Vagina (tissue), 2 donors: ENCODE measurements at places on chromosomes 16 and 17. TPM values are rescaled to one million over a fixed set of nuclear protein-coding genes. Genes with fewer than 3 reads are reported as not detected.
A peak's percentile ranks its signal among the peaks of the same experiment; 100 is the strongest.

- no peak overlapping the region for H3K4me3 ChIP-seq
- no peaks in the 10 kb centered on the region for H3K27me3 ChIP-seq
- no peak overlapping the region for H3K27ac ChIP-seq
- H3K4me1 ChIP-seq = no peaks in the 10 kb centered on the region
These were observed 789.4 kb upstream of the KIF2B start for GRCh38 chr17:53033297-53033696.

- H3K27me3 ChIP-seq = no peaks in the 10 kb centered on the region
- H3K4me1 ChIP-seq = no peaks in the 10 kb centered on the region
- no peak overlapping the region for H3K4me3 ChIP-seq
- H3K36me3 ChIP-seq = no peaks in the 10 kb centered on the region
- no peak overlapping the region for H3K27ac ChIP-seq
These were observed 132.6 kb upstream of the NOL11 start for GRCh38 chr17:67585077-67585602.

CLEC18B gene
- 6.4 TPM for total RNA-seq

PERCC1 gene
- total RNA-seq = not detected

HS3ST3B1 gene
- 5.9 TPM for total RNA-seq

- no peak overlapping the region for H3K4me3 ChIP-seq
- DNase-seq = no peak
- H3K27ac ChIP-seq = peak overlapping the region; percentile 39
- no peaks in the 10 kb centered on the region for H3K27me3 ChIP-seq
- H3K4me1 ChIP-seq = peaks cover 4% of the 10 kb centered on the region
These were observed 11.2 kb upstream of the CEP20 start for GRCh38 chr16:15899538-15900100.

UTS2R gene
- total RNA-seq = not detected

- H3K4me1 ChIP-seq = peaks cover 54% of the 10 kb centered on the region
- peak overlapping the region; percentile 68 for H3K4me3 ChIP-seq
- H3K27me3 ChIP-seq = no peaks in the 10 kb centered on the region
- H3K27ac ChIP-seq = peak overlapping the region; percentile 98
- no peak for DNase-seq
- no peaks in the 10 kb centered on the region for H3K36me3 ChIP-seq
These were observed 2.9 kb downstream of the HEXIM1 start for GRCh38 chr17:45150911-45151809.

DNA sequence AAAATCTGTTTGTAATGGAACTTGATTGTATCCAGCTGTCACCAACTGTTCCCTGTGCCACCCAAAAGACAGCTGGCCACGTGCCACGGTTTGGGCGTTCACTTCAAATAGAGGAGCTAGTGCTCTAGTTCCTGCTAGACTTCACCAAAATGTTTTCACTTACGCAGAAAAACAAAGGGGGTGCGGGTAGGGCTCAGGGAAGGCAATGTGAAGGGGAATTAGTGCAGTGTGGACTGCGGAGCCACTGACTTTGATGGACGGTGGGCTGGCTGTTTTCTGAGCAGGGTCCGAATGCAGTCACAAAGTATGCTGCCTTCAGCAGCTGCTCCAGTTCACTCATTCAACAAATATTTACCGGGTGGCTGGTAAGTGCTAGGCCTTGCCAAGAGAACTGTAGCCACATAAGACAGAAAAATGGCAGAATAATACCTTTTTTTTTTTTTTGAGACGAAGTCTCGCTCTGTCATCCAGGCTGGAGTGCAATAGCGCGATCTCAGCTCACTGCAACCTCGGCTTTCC is 7.6 kb upstream of the CYTH1 start:
- H3K27ac ChIP-seq = peak overlapping the region; percentile 59
- H3K4me3 ChIP-seq = no peak overlapping the region

- no peak overlapping the region for H3K4me3 ChIP-seq
- DNase-seq = no peak
- no peaks in the 10 kb centered on the region for H3K27me3 ChIP-seq
- H3K4me1 ChIP-seq = no peaks in the 10 kb centered on the region
- H3K27ac ChIP-seq = no peak overlapping the region
- H3K36me3 ChIP-seq = peaks cover 70% of the 10 kb centered on the region
These were observed 31.6 kb upstream of the SLC12A3 start for GRCh38 chr16:56833243-56833970.

GRCh38 chr16:47063011-47063724 is 80.6 kb downstream of the NETO2 start:
- no peaks in the 10 kb centered on the region for H3K27me3 ChIP-seq
- H3K4me3 ChIP-seq = no peak overlapping the region
- no peaks in the 10 kb centered on the region for H3K36me3 ChIP-seq
- H3K4me1 ChIP-seq = no peaks in the 10 kb centered on the region

AXIN2 gene
- total RNA-seq = 17.9 TPM

CDH15 gene
- total RNA-seq = not detected

GRCh38 chr16:47990676-47991075 is 165.1 kb downstream of the ABCC12 start:
- no peaks in the 10 kb centered on the region for H3K27me3 ChIP-seq
- no peak overlapping the region for H3K4me3 ChIP-seq
- peak; percentile 28 for DNase-seq
- H3K27ac ChIP-seq = no peak overlapping the region

DNA sequence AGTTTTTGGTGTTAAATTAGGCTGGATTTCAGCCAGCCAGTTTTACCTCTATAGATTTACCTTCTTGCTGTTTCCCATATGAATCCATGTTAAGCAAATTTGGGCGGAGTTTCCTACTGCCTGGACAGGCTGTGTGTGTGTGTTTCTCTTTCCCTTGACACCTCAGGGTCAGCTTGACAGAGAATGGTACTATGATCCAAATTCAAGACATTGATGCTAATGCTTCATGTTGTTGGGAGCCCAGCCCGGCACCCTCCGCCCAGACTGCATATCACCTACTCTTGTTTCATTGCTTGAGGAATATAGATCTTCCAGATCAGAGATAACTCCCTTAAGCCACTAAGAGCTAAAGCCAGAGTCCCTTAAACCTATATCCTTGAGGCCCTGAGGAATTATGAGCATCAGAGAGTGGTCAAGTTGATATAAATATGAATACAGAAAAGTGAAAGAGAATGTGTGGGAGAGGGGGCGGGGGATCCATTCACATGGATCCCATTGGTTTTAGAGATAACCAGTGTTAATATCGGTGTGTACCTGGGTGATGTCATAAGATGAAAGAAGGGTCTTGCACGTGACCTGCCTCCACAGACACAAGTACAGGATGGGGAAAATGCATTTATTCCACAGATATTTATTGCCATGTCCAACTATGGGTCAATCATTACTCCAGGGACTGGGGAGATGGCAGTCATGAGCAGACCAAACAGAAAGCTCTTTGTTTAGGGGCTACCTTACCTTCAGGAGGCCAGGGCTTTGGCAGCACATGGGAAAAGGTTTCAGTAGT is 69.7 kb downstream of the WIPI1 start:
- peaks cover 44% of the 10 kb centered on the region for H3K4me1 ChIP-seq
- no peak for DNase-seq
- H3K27me3 ChIP-seq = no peaks in the 10 kb centered on the region
- no peak overlapping the region for H3K4me3 ChIP-seq

EVPL gene
- total RNA-seq = 115 TPM

DNA sequence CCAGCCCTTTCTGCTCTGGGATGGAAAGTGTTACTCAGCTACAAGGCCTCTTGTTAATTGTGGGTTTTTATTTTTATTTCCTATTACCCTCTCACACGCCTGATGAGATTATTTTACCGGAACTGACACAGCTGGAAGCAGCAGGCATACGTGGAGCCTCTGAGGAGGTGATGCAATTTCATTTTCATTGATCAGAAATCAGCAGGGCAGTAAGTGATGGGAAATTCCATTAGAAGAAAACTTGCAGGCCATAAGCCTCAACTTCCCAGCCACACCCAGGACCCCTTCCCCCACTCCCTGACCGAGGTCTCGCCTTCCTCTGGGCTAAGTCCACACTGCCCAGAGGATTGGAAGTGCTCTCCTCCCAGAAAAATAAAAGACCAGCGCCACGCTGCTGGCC is 69.7 kb downstream of the ZFHX3 start:
- no peak overlapping the region for H3K4me3 ChIP-seq
- H3K36me3 ChIP-seq = no peaks in the 10 kb centered on the region
- no peak overlapping the region for H3K27ac ChIP-seq
- DNase-seq = no peak
- no peaks in the 10 kb centered on the region for H3K27me3 ChIP-seq

- H3K4me1 ChIP-seq = no peaks in the 10 kb centered on the region
- no peak overlapping the region for H3K4me3 ChIP-seq
- no peaks in the 10 kb centered on the region for H3K36me3 ChIP-seq
These were observed 87.7 kb downstream of the ENGASE start for GRCh38 chr17:79162012-79162963.

TNFSF13 gene
- 20.1 TPM for total RNA-seq

GRCh38 chr17:8237175-8237574 is 10.7 kb downstream of the CTC1 start:
- no peaks in the 10 kb centered on the region for H3K36me3 ChIP-seq
- no peak overlapping the region for H3K4me3 ChIP-seq
- H3K4me1 ChIP-seq = no peaks in the 10 kb centered on the region

GRCh38 chr17:58233543-58233942 is 4.8 kb upstream of the LPO start:
- H3K36me3 ChIP-seq = no peaks in the 10 kb centered on the region
- no peak overlapping the region for H3K27ac ChIP-seq
- H3K4me1 ChIP-seq = no peaks in the 10 kb centered on the region
- no peak overlapping the region for H3K4me3 ChIP-seq
- H3K27me3 ChIP-seq = no peaks in the 10 kb centered on the region

CHST5 gene
- not detected for total RNA-seq

GRCh38 chr17:72699545-72699944 is 392.9 kb downstream of the SLC39A11 start:
- DNase-seq = no peak
- H3K36me3 ChIP-seq = no peaks in the 10 kb centered on the region
- no peak overlapping the region for H3K4me3 ChIP-seq
- peaks cover 24% of the 10 kb centered on the region for H3K4me1 ChIP-seq

DOC2B gene
- 10.1 TPM for total RNA-seq

DNA sequence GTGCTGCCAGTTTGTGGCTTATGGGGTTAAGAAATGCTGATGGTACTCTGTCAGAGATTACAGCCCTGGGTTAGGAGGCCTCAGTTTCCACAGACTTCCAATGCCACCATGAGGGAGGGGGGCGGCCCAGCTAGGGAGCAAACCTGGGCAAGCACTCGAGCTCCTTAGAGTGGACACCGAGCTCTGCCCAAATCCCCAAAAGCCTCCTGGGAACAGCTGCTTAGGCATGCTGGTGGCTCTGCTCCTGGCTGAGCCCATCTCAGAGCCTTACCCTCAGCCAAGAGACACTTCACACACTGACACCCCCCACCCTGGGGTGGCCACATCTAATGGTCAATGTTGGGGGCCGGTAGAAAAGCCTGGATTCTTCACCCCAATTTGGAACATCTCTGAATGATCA is 66.1 kb downstream of the C16orf78 start:
- H3K4me1 ChIP-seq = no peaks in the 10 kb centered on the region
- H3K27ac ChIP-seq = no peak overlapping the region
- DNase-seq = no peak
- H3K27me3 ChIP-seq = no peaks in the 10 kb centered on the region
- no peak overlapping the region for H3K4me3 ChIP-seq

GRCh38 chr17:55430541-55431288 is 9.1 kb upstream of the MMD start:
- peaks cover 27% of the 10 kb centered on the region for H3K4me1 ChIP-seq
- H3K4me3 ChIP-seq = no peak overlapping the region
- no peaks in the 10 kb centered on the region for H3K36me3 ChIP-seq

TMC8 gene
- total RNA-seq = 24.6 TPM

DNA sequence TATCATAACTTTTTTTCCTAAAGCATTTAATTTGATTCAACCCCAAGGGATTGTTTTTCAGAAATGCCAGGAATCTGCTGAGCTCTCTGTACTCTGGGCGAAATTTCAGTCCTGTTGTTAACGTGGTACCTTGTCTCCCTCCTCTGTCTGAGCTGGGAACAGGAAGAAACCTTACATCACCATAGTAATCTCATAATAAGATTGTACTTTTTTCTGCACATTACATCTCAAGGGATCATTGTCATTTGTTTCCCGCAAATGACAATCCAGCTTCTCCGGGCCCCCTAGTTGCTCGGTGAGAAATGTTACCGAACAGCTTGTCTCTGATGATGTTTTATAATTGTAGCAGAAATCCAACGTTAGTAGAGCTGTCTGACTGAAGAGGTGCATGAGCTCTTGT is 152.7 kb upstream of the ERCC4 start:
- no peaks in the 10 kb centered on the region for H3K27me3 ChIP-seq
- H3K4me1 ChIP-seq = no peaks in the 10 kb centered on the region
- H3K4me3 ChIP-seq = no peak overlapping the region
- DNase-seq = no peak

- H3K36me3 ChIP-seq = no peaks in the 10 kb centered on the region
- H3K27me3 ChIP-seq = no peaks in the 10 kb centered on the region
- H3K4me3 ChIP-seq = no peak overlapping the region
- no peak for DNase-seq
These were observed 108.4 kb downstream of the CDH13 start for GRCh38 chr16:82735186-82735585.

GINS2 gene
- total RNA-seq = 0.25 TPM

GRCh38 chr17:70848785-70849184 is 679.5 kb downstream of the KCNJ2 start:
- no peaks in the 10 kb centered on the region for H3K36me3 ChIP-seq
- DNase-seq = no peak
- H3K4me3 ChIP-seq = no peak overlapping the region
- H3K27ac ChIP-seq = no peak overlapping the region
- no peaks in the 10 kb centered on the region for H3K4me1 ChIP-seq

- H3K27me3 ChIP-seq = no peaks in the 10 kb centered on the region
- no peak overlapping the region for H3K4me3 ChIP-seq
- peaks cover 20% of the 10 kb centered on the region for H3K36me3 ChIP-seq
- H3K4me1 ChIP-seq = peaks cover 12% of the 10 kb centered on the region
These were observed 30.6 kb downstream of the CDRT15 start for GRCh38 chr17:14205992-14206461.

DLG4 gene
- 23.3 TPM for total RNA-seq

C17orf67 gene
- 2.7 TPM for total RNA-seq

GRCh38 chr16:55615071-55615470 is 40.7 kb upstream of the SLC6A2 start:
- no peaks in the 10 kb centered on the region for H3K36me3 ChIP-seq
- H3K27ac ChIP-seq = no peak overlapping the region
- H3K4me3 ChIP-seq = no peak overlapping the region
- H3K4me1 ChIP-seq = no peaks in the 10 kb centered on the region
- H3K27me3 ChIP-seq = no peaks in the 10 kb centered on the region

TEKT3 gene
- not detected for total RNA-seq

- H3K36me3 ChIP-seq = no peaks in the 10 kb centered on the region
- no peak overlapping the region for H3K4me3 ChIP-seq
- no peaks in the 10 kb centered on the region for H3K4me1 ChIP-seq
- no peaks in the 10 kb centered on the region for H3K27me3 ChIP-seq
- no peak for DNase-seq
These were observed 279.3 kb upstream of the KIF2B start for GRCh38 chr17:53543472-53543871.

GRCh38 chr16:55453909-55454308 is 25.1 kb upstream of the MMP2 start:
- no peak overlapping the region for H3K4me3 ChIP-seq
- H3K27ac ChIP-seq = no peak overlapping the region

DNA sequence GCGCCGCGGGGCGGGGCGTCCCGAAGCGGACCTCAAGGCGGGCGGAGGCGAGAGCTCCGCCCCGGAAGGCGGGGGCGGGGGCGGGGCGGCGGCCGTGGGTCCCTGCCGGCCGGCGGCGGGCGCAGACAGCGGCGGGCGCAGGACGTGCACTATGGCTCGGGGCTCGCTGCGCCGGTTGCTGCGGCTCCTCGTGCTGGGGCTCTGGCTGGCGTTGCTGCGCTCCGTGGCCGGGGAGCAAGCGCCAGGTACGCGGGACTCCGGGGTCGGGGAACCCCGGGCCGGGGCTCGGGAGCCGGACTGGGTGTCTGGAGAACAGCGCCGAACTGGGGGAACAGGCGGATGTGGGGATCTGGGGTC is at the start of gene TNFRSF12A:
Gene TNFRSF12A, plus strand, starts transcription at position 122 of the 357 bp plus-strand sequence. Its CDS starts 30 bp downstream, at position 152.
- peaks cover 48% of the 10 kb centered on the region for H3K4me1 ChIP-seq
- peak within 1 kb of the TSS; percentile 96 for H3K27ac ChIP-seq
